ENCODE measurements at places on chromosomes 6 and 20.

GRCh38 chr6:17250237-17250636, 30.9 kb upstream of the RBM24 start:
- no peak for DNase-seq

GRCh38 chr6:44530209-44530909, 142.9 kb downstream of the CDC5L start:
- no peak for DNase-seq

DNA sequence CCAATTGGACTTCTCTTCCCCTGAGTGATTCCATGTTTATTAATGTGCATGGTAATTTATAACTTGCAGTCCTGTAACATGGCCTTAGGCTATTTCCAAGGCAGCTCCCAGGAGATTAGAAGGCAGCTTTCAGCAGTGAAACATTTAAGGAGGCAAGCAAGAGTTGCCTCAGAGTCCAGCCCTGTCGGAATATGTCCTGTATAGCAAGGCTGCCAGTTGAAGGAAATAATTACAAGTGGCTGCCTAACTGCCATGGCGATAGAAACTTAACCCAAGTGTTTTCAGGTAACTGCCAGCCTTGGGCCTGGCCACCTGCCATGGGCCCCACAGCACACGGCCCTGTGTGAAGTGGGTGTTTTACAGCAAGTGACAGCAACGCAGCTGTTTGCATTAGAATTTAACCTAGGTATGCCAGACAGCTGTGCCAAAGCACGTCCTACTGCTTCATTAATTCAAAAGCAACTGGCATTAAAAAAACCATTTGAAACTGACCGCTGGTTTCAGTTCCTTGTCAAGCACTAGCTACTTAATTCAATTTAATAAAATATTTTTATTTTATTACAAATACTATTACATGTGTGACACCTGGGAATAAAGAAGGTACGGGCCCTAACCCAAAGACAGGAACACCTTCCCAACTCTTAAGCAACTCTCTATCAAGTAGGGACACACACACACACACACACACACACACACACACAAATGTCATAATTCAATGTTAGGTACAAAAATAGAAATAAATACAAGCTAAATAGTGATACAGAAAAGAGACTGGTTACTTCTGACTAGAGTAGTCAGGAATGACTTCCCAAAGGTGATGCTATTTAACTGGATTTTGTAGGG, 151.8 kb upstream of the HEY2 start:
- DNase-seq = no peak

- peak; percentile 34 for DNase-seq
Observed at GRCh38 chr6:36840432-36841403, 1.5 kb upstream of the CPNE5 start.

DNA sequence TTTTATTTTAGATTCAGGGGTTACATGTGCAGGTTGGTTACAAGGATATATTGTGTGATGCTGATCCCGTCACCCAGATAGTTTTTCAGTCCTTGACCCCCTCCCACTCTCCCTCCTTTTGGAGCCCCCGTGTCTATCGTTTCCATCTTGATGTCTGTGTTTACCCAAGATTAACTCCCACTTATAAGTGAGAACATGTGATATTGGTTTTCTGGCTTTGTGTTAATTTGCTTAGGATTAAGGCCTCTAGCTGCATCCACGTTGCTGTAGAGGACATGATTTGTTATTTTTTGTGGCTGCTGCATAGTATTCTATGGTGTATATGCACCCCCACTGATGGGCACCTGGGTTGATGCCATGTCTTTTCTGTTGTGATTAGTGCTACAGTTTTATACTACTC, 178.6 kb downstream of the PLCB1 start:
- no peak for DNase-seq

DNA sequence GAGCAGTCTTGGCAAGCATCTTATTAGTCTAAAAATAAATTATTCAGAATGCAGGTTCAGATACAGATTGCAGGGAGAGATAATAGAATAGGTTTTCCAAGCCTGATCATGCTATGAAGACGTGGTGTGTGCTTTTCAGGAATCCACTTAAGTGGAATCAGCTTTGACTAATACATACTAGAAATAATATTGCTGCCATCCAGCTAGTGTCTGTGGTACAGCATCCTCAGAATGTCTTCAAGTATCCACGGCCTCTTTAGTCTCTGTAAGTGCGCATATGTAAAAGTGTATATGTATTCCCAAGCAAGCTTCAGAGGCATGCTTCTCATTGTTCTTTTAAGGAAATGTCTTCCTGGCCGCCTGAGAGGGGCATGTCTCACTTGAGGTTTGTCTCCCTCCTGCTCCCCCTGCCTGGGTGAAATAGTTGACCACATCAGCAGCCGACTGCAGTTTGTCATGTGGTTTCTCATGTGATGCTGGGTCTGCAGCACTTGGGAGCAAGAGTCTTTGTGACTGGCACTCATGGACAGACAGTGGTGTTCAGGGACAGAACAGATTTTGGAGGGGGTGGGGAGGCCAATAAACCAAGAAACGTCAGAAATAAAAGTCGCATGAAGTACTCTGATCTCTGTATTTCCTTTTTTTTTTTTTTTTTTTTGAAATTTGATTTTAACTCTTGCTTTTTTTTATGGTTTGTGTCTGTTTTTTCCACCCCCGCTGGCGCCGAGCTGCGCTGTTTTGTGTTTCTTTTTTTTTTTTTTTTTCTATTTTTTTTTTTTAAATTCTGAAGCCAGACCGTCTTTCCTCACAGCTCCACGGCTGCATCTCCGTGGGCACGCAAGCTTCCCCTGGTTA, 150.8 kb downstream of the PRL start:
- peak; percentile 56 for DNase-seq

DNA sequence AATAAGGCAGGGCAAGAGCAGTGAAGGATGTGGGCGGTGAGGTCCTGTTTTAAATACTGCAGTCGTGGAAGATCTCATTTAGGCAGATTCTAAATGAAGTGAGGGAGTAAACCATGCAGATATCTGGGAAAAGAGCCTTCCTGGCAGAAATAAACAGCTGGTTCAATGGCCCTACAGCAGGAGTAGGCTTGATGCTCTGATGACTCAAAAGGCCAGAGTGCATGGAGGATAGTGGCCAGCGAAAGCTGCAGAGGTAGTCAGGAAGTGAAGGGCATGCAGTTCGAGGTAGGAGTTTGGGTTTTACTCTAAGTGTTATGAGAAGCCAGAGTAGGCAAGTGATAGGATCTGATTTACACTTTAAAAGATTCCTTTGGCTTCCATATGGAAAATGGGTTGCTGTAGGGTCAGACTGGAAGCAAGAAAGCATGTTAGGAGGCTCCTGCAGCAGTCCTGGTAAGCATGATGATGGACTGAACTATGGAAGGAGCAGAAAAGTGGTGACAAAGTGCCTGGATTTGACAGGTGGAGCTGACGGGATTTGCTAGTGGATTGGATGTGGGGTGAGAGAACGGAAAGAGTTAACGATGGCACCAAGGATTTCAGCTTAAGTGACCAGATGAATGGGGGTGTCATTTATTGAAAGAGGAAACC, 150.0 kb downstream of the GJA10 start:
- no peak for DNase-seq

GRCh38 chr6:43990627-43991619, 136.3 kb downstream of the MRPL14 start:
- no peak for DNase-seq

DNA sequence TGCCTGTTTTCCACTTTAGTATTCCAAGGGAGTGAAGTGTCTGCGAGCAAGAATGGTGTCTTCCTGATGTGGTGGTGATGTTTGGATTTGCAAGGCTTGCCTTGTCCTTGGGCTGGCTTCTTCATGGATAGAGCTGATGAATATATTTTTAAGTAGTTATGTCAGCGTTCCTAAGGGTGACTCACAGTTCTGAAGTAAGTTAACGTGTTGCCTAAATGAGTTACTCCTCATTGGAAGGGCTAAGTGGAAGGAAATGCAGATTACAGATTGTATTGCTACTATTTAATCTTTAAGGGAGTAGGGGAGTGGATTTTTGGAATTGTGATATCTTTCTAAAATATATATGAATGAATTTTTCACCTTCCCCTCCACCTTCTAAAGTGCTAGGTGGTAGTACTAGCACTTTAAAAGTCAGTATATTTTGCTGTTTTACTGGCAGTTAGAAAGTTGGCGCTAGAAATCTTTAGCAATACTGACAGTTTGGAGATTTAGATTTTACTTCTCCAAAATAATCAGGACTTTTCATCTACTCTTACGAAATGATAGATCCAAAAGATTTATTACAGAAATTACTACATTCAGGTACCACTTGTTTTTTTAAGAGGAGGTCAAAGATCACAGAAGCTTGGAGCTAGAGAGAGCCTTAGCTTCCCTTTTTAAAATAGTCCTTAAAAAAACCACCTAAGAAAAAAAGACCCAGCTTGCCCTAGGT, 197.4 kb downstream of the JARID2 start:
- no peak for DNase-seq

- DNase-seq = no peak
Observed at GRCh38 chr6:3367630-3368029, 89.2 kb downstream of the SLC22A23 start.

- DNase-seq = no peak
Observed at GRCh38 chr20:63765902-63766301, 26.3 kb downstream of the SLC2A4RG start.

DNA sequence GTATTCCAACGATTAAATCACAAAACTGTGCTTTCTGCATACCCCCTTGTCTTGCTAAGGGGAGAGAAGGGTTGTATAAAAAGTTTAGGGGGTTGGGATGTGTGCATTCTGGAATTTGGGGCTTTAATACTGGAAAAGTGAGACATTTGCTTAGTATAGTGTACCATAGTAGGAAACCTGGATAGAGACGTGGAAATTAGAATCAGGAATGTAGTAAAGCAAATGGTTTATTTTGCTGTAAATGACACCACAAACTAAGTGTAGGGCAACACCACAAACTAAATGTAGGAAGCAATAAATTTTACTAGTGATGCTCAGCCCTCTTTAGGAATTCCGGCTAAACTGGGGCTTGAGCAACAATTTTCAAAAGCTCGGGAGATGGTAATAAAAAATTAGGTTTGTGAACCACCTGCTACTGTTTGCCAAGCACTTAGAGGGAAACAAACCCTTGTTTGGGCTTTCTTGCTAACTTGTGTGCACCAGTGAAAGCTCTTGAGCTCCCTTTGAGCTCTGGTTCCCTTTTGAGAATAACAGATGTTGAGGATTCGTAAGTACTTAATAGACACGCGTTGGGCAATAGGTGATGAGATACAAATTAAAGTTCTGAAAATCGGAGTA, 13.8 kb downstream of the BRD2 start:
- no peak for DNase-seq

DNA sequence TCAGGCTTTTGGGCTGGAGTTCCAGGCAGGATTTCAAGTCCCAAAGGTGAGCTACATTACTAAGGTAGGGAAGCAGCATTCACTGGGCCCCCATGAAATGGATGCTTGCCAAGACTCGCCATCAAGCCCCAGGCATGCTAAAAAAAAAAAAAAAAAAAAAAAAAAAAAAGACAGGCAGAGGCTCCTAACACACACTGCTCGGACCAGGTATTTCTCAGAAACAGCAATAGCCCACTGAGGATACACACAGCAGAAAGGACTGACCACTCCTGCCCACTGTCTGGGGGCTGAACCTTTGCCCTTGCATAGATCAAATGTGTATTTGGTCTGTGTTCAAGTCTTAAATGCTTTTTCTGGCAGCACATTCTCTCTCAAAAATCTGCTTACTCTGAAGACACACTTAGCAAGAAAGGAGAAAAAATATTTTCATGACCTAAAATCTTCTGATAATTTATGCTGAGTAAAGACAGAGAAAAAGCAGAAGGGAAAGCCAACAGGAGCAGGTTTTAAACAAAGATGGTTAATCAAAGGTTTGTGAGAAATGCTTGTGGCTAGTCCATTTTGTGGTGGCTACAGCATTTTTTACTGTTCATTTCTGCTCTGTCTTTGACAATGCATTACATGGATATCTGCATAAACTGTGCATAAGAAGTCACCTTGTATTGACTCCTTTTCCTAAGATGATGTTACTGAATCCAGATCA, 37.9 kb upstream of the BEND6 start:
- DNase-seq = no peak

- no peak for DNase-seq
Observed at GRCh38 chr6:167687116-167687725, 139.5 kb upstream of the AFDN start.

GRCh38 chr20:14906908-14907434, 569.6 kb upstream of the FLRT3 start:
- no peak for DNase-seq

DNA sequence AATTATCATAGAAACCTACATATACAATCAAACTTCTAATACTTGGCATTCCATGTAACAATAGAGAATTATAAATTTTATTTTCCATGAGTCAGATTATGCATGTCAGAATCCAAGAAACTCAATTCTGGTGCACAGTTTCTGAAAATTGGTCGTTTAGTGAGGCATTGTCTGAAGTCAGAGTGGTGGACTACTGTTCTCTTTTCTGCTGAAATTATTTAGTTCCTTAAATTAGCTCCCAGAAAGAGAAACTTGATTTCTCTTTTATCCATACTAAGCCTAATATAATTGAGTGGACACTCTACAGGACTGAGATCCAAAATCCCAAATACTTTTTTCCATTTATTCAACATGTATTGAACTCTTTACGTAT, 265.5 kb downstream of the ALDH8A1 start:
- no peak for DNase-seq

- DNase-seq = peak; percentile 67
Observed at GRCh38 chr6:73451223-73452106, 632 bp downstream of the CGAS start.

DNA sequence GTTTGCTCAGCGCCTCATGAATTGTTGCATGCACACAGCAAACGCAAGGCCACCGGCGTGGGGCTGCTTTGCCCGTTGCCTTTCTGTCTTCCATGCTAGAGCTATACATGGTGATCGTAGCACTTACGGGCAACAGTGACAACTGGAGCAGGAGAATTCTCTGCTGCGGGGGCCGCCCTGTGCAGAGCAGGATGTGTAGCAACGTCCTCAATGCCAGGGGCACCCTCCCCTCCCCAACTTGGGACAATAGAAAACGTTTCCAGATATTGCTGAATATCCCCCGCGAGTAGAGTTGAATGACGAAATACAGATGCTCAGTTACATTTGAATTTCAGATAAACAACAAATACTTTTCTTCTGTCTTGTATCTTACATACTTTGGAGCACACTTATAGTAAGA, 198.7 kb downstream of the TFAP2C start:
- no peak for DNase-seq

DNA sequence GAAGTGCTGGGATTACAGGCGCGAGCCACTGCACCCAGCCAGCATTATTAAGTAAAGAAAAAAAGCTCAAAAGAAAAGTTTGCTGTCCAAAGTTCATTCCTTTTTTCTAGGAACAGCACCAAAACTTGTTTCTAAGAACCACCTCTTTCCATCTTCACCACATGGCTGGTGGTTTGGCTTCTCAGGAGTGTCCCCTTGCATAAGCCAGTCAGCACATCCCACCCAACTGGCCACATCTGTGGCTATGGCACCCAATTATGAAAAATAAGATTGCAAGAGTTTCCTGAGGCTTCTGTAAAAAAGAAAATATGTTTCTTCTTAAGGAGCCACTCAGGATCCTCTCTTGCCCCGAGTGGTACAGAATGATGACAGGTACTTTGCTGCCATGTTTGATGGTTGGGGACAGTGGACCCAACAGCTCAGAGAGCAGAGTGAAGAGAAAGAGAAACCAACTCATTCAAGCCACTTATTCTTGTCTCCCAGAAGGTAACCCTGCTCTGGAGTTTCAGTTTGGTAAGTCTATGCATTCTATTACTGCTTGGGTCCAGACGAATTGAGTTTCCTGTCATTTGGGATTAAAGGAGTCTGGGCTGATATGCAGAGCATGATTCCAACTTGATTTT, 65.3 kb downstream of the PSMB1 start:
- DNase-seq = no peak

- no peak for DNase-seq
Observed at GRCh38 chr20:45818239-45818638, 5.8 kb downstream of the UBE2C start.
